Suprapubic skin (tissue), 4 donors: ENCODE measurements at places on chromosomes 13 and 19. TPM values are rescaled to one million over a fixed set of nuclear protein-coding genes. Genes with fewer than 3 reads are reported as not detected.

- no peak overlapping the region for H3K27ac ChIP-seq
- no peaks in the 10 kb centered on the region for H3K27me3 ChIP-seq
- H3K4me3 ChIP-seq = no peak overlapping the region
- no peaks in the 10 kb centered on the region for H3K36me3 ChIP-seq
- peaks cover 12% of the 10 kb centered on the region for H3K4me1 ChIP-seq
- DNase-seq = no peak
Measured at GRCh38 chr13:41654796-41655195, 197.4 kb downstream of the RGCC start.

DZIP1 gene
- 4.8 TPM for total RNA-seq

DNA sequence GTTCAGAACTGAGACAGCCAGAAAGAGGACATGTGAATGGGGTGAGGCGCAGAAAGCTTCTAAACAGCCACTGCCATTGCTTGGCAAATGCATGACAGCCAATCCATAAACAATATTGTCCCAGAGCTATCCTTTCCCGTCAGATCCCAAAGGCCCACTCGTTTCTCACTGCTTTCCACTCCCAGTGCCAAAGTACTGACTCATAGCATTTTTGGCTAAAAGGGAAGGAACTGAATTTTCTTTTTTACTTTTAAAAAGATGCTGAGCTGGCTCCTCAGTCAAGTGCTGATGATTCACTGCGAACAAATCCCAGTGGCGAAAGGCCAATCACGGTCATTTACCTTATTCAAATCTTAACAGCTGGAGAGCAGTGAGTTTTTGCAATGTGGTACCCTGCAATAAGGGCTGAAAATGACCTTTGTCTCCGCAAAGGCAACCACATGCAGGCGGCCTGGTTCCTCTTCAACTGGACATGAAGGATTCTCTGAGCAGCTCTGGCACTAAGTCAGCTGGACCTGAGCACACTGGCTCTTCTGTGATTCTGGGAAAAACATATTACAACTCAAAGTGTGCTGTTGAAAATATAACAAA is 151.7 kb downstream of the DCLK1 start:
- H3K4me3 ChIP-seq = no peak overlapping the region
- no peaks in the 10 kb centered on the region for H3K36me3 ChIP-seq
- peak; percentile 91 for DNase-seq
- H3K27ac ChIP-seq = peak overlapping the region; percentile 67
- peaks cover 7% of the 10 kb centered on the region for H3K4me1 ChIP-seq

GRCh38 chr19:14023404-14024235 is 4.3 kb upstream of the RLN3 start:
- no peak overlapping the region for H3K4me3 ChIP-seq
- no peaks in the 10 kb centered on the region for H3K4me1 ChIP-seq
- H3K27me3 ChIP-seq = no peaks in the 10 kb centered on the region
- H3K36me3 ChIP-seq = no peaks in the 10 kb centered on the region
- H3K27ac ChIP-seq = no peak overlapping the region
- DNase-seq = no peak

- H3K36me3 ChIP-seq = peaks cover 82% of the 10 kb centered on the region
- no peak overlapping the region for H3K27ac ChIP-seq
- H3K4me1 ChIP-seq = peaks cover 2% of the 10 kb centered on the region
- no peak for DNase-seq
Measured at GRCh38 chr13:100659578-100659977, 15.0 kb downstream of the TMTC4 start.

PRODH2 gene
- total RNA-seq = not detected

DNA sequence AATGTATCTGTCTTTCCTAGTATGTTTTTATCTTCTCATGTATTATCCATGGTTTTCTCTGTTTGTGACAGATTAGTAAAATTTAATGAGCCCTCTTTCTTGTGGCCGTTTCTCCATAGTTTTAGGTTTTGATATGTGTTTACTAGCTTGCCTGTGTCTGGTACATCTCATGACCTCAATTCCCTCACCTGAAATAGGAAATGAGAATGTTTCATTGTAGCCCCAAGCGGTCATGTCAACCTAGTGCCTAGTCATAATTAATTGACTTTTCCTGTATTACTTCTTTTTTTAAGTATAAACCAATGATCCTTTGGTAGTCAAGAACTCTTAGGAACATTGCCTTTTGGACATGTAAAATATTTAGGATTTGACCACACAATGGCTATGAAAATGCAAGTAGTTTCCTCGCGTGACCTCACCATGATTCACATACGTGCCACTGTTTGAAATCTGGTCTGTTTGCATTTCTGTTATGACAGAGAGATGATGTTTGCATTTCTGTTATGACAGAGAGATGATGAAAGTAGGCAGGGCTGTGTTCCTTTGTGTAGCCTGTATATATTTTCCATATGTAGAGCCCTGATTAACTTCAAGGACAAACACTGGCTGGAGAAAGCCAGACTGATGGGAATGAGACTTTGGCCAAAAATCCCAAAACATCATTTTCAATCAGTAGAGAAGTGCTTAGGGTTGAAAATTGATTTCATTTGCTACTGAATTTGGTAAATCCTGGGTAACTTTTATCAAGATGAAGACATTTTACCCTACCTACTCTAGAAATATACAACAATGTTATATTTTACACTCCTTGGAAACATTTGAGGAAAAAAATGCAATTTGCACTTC is 104.8 kb downstream of the TNFRSF19 start:
- DNase-seq = no peak
- H3K4me1 ChIP-seq = no peaks in the 10 kb centered on the region
- no peak overlapping the region for H3K27ac ChIP-seq
- no peaks in the 10 kb centered on the region for H3K27me3 ChIP-seq
- no peak overlapping the region for H3K4me3 ChIP-seq

DNA sequence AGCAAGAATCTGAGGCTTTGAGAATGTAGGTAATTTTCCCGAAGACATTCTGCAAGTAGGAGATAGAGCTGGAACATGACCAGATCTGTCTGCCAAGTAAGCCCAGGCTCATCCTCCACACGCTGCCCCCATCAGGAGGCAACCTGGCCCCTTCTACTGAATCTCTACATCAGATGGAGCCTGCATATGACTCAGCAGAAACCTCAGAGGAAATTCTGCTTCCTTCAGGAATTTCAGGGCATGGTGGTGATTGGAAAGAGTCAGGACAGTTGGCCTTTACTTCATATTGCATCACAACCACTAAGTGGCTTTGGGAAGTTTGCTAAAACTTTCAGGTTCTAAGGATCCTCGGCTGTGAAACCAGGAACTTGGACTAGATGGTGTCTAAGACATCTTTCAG is 85.2 kb downstream of the LRRC63 start:
- H3K27me3 ChIP-seq = no peaks in the 10 kb centered on the region
- H3K4me1 ChIP-seq = peaks cover 20% of the 10 kb centered on the region
- DNase-seq = no peak
- peak overlapping the region; percentile 25 for H3K27ac ChIP-seq
- no peaks in the 10 kb centered on the region for H3K36me3 ChIP-seq
- no peak overlapping the region for H3K4me3 ChIP-seq

- no peak for DNase-seq
- H3K27ac ChIP-seq = no peak overlapping the region
- H3K36me3 ChIP-seq = no peaks in the 10 kb centered on the region
- H3K4me1 ChIP-seq = peaks cover 15% of the 10 kb centered on the region
- H3K4me3 ChIP-seq = no peak overlapping the region
Measured at GRCh38 chr13:48560657-48561337, 27.9 kb upstream of the RCBTB2 start.

- H3K36me3 ChIP-seq = no peaks in the 10 kb centered on the region
- no peak for DNase-seq
- no peaks in the 10 kb centered on the region for H3K4me1 ChIP-seq
- no peak overlapping the region for H3K4me3 ChIP-seq
Measured at GRCh38 chr19:30559446-30559845, 187.3 kb downstream of the ZNF536 start.

DNA sequence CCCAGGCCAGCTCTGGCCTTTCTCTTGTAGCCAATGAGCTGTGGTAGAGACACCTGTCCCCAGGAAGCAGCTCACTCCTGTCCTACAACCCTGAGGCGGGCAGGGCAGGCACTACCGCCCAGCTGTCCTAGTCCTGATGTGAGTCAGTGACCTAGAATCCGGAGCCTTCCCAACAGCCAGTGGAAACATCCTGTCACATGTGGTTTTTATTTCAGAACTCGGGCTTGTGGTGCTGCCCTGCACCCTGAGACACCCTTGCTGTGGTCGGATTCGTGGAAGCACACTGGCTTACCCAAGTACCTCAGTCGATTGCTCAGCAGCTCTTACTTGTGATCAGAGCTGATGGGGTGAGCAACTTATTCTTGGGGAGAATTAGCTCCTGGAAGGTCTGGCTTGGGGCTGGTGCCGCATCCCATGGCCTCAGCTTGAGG is 83.6 kb upstream of the ARHGEF7 start:
- H3K36me3 ChIP-seq = no peaks in the 10 kb centered on the region
- DNase-seq = no peak
- no peak overlapping the region for H3K27ac ChIP-seq
- peaks cover 3% of the 10 kb centered on the region for H3K4me1 ChIP-seq
- H3K27me3 ChIP-seq = no peaks in the 10 kb centered on the region

- peaks cover 7% of the 10 kb centered on the region for H3K4me1 ChIP-seq
- no peak overlapping the region for H3K27ac ChIP-seq
- no peak for DNase-seq
- H3K27me3 ChIP-seq = no peaks in the 10 kb centered on the region
- H3K4me3 ChIP-seq = no peak overlapping the region
- no peaks in the 10 kb centered on the region for H3K36me3 ChIP-seq
Measured at GRCh38 chr13:25210842-25211569, 38.9 kb upstream of the AMER2 start.

PRR36 gene
- 0.26 TPM for total RNA-seq

DNA sequence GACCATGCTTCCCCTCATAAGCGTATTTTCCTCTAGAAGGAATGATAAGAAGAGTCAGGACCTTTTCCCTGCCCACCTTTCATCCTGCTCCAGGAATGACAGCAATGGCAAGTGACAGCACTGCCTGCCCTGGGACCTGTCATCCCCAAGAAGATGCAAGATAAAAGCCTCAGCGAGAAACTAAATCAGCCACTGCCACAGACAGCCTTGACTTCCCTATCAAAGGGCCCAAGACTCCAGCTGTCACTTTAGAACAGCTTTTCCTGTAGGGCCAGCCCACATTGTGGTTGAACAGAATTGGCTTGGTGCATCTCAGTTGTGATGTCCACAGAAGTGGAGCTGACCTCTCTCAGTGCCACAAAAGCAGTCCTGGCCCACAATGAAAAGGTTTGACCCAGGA is 1.1 kb downstream of the RAB8A start:
- DNase-seq = no peak
- peak overlapping the region; percentile 92 for H3K4me3 ChIP-seq
- H3K36me3 ChIP-seq = peaks cover 3% of the 10 kb centered on the region
- peaks cover 44% of the 10 kb centered on the region for H3K4me1 ChIP-seq
- no peaks in the 10 kb centered on the region for H3K27me3 ChIP-seq

GRCh38 chr19:16587833-16588823 is 15.9 kb upstream of the SLC35E1 start:
- no peaks in the 10 kb centered on the region for H3K27me3 ChIP-seq
- peak; percentile 64 for DNase-seq
- no peaks in the 10 kb centered on the region for H3K36me3 ChIP-seq
- peak overlapping the region; percentile 30 for H3K4me3 ChIP-seq
- H3K4me1 ChIP-seq = peaks cover 89% of the 10 kb centered on the region

- no peak overlapping the region for H3K27ac ChIP-seq
- no peaks in the 10 kb centered on the region for H3K27me3 ChIP-seq
- H3K36me3 ChIP-seq = no peaks in the 10 kb centered on the region
- DNase-seq = no peak
Measured at GRCh38 chr13:40580566-40581276, 85.7 kb downstream of the FOXO1 start.

- peaks cover 47% of the 10 kb centered on the region for H3K36me3 ChIP-seq
- no peak overlapping the region for H3K27ac ChIP-seq
- H3K4me1 ChIP-seq = peaks cover 3% of the 10 kb centered on the region
- no peak for DNase-seq
- H3K4me3 ChIP-seq = no peak overlapping the region
Measured at GRCh38 chr19:18262917-18263316, 11.3 kb downstream of the IQCN start.

- H3K4me3 ChIP-seq = peak within 1 kb of the TSS; percentile 68
- no peak for DNase-seq
- peaks cover 42% of the 10 kb centered on the region for H3K36me3 ChIP-seq
- peak within 1 kb of the TSS; percentile 51 for H3K27ac ChIP-seq
- no peaks in the 10 kb centered on the region for H3K27me3 ChIP-seq
Measured at GRCh38 chr19:19643158-19644053, at the start of gene GMIP. TSS of gene GMIP (minus strand) at chr19:19643657. CDS start at chr19:19643529, 128 bp downstream.

GRCh38 chr13:102091231-102091630 is 310.6 kb downstream of the FGF14 start:
- DNase-seq = no peak
- no peak overlapping the region for H3K4me3 ChIP-seq
- no peaks in the 10 kb centered on the region for H3K4me1 ChIP-seq
- no peak overlapping the region for H3K27ac ChIP-seq
- H3K36me3 ChIP-seq = no peaks in the 10 kb centered on the region

ZNF534 gene
- total RNA-seq = 0.30 TPM

- H3K27me3 ChIP-seq = peaks cover 65% of the 10 kb centered on the region
- H3K36me3 ChIP-seq = no peaks in the 10 kb centered on the region
- peaks cover 39% of the 10 kb centered on the region for H3K4me1 ChIP-seq
- DNase-seq = no peak
- peak overlapping the region; percentile 66 for H3K4me3 ChIP-seq
Measured at GRCh38 chr13:111115965-111116521, 933 bp downstream of the ARHGEF7 start.

FPR1 gene
- 0.60 TPM for total RNA-seq

- H3K27ac ChIP-seq = no peak overlapping the region
- no peak overlapping the region for H3K4me3 ChIP-seq
- DNase-seq = no peak
- H3K4me1 ChIP-seq = no peaks in the 10 kb centered on the region
- H3K27me3 ChIP-seq = no peaks in the 10 kb centered on the region
Measured at GRCh38 chr13:31775686-31776085, 36.4 kb downstream of the RXFP2 start.

ADGRE3 gene
- total RNA-seq = not detected

INSR gene
- total RNA-seq = 73.2 TPM

DNA sequence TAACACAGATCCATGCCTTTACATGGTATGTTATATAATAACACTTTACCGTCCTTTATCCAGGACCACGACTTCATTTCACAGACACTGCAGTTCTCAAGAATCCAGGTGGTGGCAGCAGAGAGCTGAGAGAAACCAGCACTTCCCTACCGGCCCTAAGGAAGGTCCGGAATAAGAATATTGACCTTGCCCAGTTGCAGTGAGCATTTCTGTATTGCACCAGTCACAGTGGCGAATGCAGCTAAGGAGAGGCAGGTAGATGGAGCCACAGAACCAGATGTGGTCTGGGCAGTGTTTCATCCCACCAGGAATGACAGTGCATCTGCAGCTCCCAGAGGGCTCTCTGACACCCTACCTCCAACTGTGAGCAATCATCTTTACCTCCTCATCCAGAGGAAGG is 44.6 kb downstream of the ZNF787 start:
- no peaks in the 10 kb centered on the region for H3K27me3 ChIP-seq
- no peak overlapping the region for H3K4me3 ChIP-seq
- H3K4me1 ChIP-seq = peaks cover 9% of the 10 kb centered on the region

- H3K27me3 ChIP-seq = no peaks in the 10 kb centered on the region
- H3K36me3 ChIP-seq = peaks cover 19% of the 10 kb centered on the region
- peaks cover 27% of the 10 kb centered on the region for H3K4me1 ChIP-seq
- H3K27ac ChIP-seq = peak overlapping the region; percentile 80
Measured at GRCh38 chr19:40663695-40664692, 26.5 kb downstream of the NUMBL start.

PTGIR gene
- total RNA-seq = 3.0 TPM

ZNF135 gene
- total RNA-seq = 12.4 TPM
